ENCODE measurements at places on chromosomes 2 and 18.

GRCh38 chr2:38528008-38528442, 74.7 kb downstream of the HNRNPLL start:
- DNase-seq: no peak

- DNase-seq: no peak
These were observed at the start of gene NTSR2 for GRCh38 chr2:11669454-11670291. NTSR2 (minus strand) TSS chr2:11670195; CDS start chr2:11670129, 66 bp downstream.

DNA sequence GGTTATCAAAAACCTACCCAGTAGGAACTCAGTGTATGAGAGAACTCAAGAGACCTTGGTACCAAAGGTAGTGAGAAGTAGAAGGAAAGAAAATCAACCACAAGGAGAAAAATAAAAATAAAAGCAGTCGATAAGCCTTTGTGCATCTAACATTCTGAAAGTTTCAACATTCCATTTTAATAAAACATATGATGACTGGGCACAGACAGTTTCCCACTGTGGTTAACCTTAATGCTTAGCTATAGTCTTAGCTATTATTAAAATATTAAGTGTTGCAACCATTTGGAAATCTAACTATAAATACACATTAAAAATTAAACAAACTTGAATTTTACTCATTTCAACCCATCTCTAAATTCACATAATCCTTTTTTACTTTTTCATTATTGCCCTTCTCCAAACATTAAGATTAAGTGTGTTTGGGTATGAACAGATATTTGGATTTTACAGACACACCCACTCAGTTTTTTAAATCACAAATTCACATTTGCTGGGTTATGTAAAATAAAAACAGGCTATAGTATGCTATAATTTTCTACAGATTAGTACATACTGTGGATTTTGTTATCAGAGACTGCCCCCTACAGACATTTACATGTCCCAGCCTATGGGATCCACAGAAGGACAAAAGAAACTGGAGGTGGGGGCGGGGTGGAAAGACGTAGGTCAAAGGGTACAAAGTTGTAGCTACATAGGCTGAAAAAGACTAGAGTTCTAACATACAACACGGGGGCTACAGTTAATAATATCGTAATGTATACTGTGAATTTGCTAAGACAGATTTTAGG, 32.8 kb downstream of the SRBD1 start:
- DNase-seq: no peak

DNA sequence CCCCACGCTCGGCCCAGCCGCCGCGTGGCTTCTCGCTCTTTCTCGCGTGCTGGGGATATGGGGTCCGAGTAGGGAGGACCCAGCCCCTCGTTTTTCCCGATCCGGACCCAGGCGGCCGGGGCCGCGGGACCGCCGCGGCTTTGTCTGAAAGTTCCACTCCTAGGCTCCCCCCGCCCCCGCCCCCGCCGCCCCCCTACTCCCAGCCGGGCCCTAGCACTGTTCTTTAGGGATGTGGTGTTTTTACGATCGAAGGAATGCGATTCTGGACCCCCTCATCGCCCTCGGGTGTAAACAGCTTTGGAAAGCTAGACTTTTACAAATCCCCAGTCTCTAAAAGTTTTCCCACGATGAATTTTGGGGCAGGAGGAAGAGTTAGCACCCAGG, 819 bp downstream of the TGIF1 start:
- DNase-seq: no peak

GRCh38 chr18:677951-678381, 20.5 kb downstream of the TYMS start:
- DNase-seq: no peak

DNA sequence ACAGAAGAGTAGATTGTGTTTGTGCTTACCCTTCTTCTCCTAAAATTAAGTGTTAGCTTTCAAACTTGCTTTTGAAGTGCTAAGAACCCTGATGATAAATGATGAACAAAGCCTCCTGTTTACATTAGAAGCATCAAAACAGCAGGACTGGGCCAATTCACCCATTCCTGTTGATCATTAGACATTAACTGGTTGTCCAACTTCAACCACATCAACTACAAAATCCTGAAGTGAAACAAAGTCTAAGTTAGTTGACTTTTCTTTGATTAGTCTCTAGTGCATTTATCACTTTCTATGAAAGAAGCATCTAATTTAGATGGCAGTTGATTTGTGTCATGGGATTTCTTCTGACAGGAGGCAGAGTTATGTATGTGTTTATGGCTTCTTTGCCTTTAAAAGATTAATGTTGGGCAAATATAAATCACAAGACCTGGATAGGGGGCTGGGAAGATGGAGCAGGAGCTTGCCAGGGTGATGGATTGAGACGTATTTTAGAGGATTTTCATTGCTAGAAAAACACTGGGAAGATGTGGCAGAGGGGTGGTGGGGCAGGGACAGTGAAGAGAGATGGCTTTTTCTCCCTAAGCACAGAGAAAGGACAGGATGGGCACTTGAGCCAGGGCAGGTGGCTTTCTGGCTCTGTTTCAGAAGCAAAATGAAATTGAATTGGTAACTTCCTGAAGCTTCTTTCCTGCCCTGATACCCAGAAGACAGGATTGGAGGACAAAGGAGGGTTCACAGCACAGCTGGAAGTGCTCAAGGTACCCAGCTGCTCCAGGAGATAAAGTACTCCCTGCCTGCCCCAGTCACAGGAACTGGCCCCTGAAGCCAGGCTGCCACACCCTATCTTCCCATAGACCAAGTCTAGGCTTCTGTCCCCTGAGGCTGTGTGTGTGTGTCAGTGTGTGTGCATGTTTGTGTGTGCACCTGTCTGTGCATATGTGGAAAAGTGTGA, 20.5 kb downstream of the GYPC start:
- no peak for DNase-seq

- DNase-seq: no peak
These were observed 142.8 kb downstream of the CCDC148 start for GRCh38 chr2:158313734-158314133.

DNA sequence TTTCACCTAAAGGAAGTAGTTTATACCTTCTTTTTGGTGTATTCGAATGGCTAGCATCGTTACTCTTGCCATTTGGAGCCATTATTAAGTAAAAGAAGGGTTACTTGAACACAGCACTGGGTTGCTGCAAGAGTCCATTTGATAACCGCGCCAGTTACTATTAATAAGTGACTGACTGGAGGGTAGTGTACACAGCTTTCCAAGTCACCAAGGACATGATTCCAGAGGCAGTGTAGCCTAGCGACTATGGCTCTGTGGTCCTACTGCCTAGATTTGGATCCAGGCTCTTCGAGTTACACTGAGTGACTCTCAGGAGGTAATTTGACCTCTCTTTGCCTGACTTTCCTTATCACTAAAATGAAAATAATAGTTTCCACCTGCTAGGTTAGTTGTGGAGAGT, 206.8 kb downstream of the MEIS1 start:
- no peak for DNase-seq

DNA sequence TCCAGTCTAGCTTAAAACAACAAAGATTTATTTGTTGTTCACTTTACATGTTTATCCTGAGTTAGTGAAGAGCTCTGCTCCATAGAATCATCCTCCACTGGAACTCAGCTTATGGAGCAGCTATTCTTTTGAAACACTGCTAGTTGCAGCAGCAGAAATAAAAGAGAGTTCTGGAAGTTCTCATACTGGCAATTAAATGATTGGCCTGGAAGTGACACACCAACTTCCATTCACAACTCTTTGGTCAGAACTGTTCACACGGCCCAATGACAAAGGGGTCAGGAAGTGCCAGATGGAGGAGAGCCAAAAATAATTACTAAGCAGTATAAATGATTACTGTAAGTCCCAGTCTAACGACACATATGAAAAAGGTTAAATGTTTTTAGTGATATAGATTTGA, 39.1 kb downstream of the FBXO11 start:
- DNase-seq: no peak

- DNase-seq: no peak
These were observed 15.2 kb downstream of the KIDINS220 start for GRCh38 chr2:8822218-8822617.

DNA sequence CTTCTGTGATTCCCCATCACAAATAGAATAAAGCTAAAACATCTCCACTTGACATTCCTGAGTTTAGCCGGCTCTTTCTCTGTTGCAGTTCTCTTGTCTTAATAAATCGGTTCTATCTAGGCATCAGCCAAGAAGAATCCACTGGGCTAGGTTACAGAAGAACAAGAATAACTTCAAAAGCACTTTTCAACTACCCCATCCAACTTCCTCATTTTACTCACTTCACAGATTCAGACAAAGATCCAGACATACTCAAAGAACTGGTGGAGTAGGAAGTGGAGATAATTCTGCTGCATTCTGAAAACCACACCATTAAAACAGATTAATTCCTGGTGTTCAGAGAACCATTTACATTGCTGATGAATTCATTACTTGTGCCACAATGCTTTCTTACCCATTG, 9.6 kb upstream of the ALPK2 start:
- DNase-seq: no peak

GRCh38 chr2:236075802-236076201, 92.4 kb downstream of the GBX2 start:
- no peak for DNase-seq

- no peak for DNase-seq
These were observed 9.6 kb upstream of the ZAP70 start for GRCh38 chr2:97703741-97704140.

- DNase-seq: no peak
These were observed 153.8 kb upstream of the HNRNPA3 start for GRCh38 chr2:177058747-177059146.
